ENCODE measurements at places on chromosomes 6 and 20.
A peak's percentile ranks its signal among the peaks of the same experiment; 100 is the strongest.

GRCh38 chr6:134170844-134171243 lies 118.4 kb upstream of the SLC2A12 start:
- DNase-seq = no peak

- DNase-seq = no peak
These were observed 138.1 kb upstream of the RPS6KA2 start for GRCh38 chr6:166765234-166765541.

- no peak for DNase-seq
These were observed 1.4 kb upstream of the CHD6 start for GRCh38 chr20:41619360-41620100.

GRCh38 chr6:53735896-53736295 lies 58.9 kb upstream of the LRRC1 start:
- peak; percentile 22 for DNase-seq

- DNase-seq = no peak
These were observed 21.0 kb downstream of the JAG1 start for GRCh38 chr20:10652660-10653261.

GRCh38 chr6:41247288-41247865 lies 19.2 kb downstream of the TREML4 start:
- DNase-seq = no peak

- DNase-seq = no peak
These were observed 12.4 kb downstream of the TFB1M start for GRCh38 chr6:155301867-155302266.

- DNase-seq = no peak
These were observed 92.6 kb downstream of the SNX5 start for GRCh38 chr20:17875981-17876385.

DNA sequence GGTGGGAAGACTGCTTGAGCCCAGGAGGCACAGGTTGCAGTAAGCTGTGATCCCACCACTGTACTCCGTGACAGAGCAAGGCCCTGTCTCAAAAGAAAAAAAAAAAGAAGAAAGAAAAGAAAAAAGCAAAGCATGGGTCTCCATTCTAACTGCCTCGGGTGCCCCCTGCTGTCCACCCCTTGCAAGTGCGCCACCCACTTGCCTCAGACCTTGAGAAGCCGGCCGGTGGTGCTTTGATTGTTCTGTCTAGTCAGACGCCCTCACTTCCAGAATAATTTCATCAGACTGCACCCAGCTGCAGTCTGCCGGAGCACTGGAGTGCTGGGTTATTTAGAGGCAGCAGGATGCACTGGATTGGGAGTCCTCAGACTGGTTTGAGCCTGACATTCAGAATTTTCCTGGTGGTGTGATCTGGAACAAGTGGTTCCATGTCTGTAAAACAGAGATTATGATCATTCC lies 17.6 kb upstream of the TM9SF4 start:
- peak; percentile 63 for DNase-seq

DNA sequence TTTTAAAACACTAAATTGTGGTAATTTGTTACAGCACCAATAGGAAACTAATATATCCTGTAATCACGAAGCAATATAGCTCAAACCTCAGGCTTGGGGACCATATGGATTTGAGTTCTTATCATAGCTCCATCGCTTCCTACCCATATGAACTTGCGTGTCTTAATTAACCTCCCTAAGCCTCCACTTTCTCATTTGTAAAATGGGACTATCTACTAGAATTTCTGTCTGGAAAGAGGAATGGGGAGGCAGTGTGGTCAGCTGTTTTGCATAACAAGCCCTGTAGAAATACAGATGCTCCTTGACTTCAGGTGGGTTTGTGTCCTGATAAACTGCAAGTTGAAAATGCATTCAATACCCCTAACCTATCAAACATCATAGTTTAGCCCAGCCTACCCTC lies 17.1 kb downstream of the HLA-DOB start:
- DNase-seq = no peak

GRCh38 chr6:53922539-53922981 lies 127.8 kb downstream of the LRRC1 start:
- no peak for DNase-seq

DNA sequence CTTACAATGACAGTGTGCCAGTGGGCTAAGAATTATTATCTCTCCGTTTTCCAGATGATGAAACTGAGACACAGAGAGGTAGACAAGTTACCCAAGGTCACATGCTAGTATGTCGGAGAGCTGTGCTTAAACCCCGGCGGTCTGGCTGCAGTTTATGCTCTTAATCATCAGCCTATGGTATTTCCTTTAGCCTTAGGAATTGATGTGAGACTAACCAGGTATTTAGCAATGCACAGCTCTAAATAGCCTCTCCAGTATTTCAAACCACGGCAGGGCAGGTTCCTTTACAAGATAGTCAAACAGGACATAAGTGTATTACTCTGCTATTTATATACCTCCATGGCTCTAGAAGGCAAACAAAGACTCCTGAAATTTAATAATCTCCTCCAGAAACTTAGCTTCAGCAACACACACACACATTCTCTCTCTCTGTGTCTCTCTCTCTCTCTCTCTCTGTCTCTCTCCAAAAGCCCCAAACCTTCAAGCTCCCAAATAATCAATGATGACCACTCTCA lies 142.0 kb upstream of the ZNF217 start:
- no peak for DNase-seq

DNA sequence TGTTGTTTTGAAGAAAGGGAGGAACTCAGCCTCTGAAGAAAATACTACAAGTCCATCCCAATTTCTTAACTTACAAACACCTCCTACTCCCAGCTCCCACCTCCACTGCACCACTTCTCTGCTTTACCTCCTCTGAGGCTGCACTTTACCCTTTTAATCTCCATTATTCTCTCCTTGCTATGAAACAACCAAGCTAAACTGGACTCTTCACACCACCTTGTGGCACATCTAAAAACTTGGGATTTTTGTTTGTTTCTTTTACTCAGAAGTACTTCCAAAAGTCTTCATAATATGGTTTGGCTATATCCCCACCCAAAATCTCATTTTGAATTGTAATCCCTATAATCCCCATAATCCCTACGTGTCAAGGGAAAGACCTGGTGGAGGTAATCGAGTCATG lies 142.2 kb downstream of the MOXD1 start:
- no peak for DNase-seq

DNA sequence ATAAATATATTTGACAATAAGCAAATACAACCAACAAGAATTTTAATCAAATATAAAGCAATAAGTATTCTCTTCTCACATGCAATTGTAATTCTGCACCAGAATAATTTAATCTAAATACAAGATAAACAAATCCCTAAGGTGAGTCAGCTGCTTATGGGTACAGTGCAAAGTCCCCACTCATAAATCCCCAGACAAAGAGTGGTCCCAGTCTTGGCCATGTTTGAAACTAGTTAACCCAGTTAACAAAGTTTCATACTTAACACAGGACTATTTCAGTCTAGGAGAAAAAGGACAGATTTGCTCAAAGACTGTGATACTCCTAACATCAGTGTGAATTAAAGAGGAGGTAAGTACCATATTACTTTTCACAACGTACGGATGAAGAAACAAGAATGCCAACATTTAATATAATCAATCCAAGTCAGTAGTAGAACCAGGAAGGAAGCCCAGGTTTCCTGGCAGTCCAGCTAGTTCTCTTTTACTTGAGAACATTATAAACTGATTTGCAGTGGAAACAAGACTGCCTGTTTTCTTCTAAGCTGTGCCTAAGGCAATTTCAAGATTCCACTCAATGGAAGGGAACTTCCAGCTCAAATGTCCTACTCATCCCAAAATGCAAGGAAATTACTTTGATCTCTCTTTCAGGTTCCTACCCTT lies 10.4 kb downstream of the SAMD3 start:
- no peak for DNase-seq

GRCh38 chr20:53028337-53029007 lies 56.3 kb downstream of the TSHZ2 start:
- DNase-seq = no peak

DNA sequence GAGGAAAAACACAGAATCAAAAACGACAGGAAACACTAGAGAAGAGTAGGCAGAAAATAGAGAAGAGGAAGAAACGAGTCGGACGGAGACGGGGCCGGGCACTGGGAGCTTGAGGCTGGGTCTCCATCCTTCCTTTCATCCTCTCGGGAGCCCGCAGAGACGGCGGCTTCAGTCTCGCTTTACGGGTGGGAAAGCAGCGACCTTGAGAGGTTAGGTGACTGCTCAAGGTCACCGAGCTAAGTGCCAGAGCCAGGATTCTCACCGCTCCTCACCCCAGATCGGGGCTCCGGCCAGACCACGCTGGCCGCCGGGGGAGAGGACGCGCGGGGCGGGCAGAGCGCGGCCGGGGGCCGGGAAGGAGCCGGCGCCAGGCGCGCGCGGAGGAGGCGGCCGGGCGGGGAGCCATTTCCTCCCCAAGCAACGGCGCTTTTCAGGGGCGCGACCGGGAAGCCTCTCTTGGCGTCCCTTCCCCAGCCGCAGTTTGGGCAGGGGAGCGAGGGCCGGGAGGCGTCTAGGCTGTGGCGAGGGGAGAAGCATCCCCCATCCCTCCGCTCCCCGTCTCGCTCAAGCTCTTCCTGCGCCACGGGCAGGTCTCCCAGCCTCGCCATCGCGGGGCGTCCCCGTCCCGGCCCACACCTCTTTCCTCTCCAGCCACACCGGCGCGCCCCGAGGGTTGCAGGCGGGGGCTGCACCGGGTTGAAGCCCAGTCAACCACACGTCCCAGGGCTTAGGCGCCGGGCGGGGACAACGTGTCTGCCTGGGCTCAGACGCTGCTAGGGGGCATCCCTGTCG lies 24.1 kb upstream of the MAP3K7 start:
- DNase-seq = no peak

DNA sequence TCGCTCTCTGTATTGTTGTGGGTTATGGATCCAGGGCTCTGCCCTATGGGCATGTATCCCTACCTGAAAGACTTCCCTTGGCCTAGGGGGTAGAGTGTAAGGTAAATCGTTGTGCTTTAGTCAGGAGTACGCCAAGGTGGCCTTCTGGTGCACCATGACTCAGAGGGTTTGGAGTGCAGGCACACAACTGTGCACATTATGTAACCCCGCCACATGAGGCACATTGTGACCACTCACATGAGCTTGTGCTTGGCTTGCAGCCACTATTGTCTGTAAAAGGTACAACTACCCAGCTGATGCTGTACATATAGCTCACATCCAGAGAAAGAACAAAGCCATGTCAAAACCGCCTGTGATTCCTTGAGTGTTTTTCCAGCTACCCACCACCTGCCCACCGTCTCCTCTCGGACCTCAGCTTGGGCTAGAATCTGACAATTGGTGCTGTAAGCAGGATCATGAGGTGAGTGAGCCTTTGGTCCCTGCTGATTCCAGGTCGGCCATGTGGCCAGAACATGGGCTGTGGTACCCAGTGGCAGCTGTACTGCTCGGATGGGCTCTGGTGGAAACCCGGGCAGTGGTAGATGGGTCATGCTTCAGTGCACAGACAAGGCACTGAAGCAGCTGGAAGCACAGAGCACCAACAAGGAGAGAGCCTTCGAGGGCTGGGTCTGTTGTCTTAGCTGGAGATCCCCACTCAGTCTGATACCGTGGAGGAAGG lies 33.8 kb downstream of the HDDC2 start:
- no peak for DNase-seq

- no peak for DNase-seq
These were observed 38.9 kb downstream of the MAP3K7 start for GRCh38 chr6:90547991-90548390.

- DNase-seq = no peak
These were observed 178.5 kb downstream of the SLC16A10 start for GRCh38 chr6:111265842-111266241.

DNA sequence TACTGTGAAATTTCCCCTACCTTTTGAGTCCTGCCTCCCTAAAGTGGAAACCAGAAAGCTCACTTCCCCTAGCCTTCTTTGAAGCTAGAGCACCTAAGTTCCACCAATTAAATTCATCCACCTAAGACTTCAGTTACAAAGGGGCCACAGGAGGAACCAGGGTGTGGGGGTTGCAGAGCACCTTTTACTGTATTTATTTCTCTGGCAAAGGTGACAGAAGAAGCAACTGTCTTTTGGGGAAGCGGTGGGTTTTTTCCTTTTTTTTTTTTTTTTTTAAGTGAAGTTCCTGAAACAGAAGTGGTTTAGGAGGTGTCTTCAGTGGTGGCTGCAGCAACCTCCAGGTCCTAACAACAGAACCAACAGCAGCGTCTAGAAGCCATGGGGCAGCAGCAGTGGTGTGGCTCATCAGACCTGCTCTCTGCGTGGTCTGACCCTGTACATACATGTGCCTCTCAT lies 13.1 kb downstream of the PSMB9 start:
- no peak for DNase-seq

DNA sequence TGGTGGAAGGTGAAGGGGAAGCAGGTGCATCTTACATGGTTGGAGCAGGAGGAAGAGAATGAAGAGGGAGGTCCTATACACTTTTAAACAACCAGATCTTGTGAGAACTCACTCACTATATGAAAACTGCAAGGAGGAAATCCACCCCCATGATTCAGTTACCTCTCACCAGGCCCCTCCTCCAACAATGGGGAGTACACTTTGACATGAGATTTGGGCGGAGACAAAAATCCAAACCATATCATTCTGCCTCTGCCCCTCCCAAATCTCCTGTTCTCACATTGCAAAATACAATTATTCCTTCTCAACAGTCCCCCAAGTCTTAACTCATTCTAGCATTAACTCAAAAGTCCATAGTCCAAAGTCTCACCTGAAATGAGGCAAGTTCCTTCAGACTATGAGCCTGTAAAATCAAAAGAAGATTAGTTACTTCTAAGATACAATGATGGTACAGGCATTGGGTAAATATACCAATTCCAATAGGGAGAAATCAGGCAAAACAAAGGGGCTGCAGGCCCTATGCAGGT lies 60.5 kb downstream of the EDN1 start:
- DNase-seq = no peak

DNA sequence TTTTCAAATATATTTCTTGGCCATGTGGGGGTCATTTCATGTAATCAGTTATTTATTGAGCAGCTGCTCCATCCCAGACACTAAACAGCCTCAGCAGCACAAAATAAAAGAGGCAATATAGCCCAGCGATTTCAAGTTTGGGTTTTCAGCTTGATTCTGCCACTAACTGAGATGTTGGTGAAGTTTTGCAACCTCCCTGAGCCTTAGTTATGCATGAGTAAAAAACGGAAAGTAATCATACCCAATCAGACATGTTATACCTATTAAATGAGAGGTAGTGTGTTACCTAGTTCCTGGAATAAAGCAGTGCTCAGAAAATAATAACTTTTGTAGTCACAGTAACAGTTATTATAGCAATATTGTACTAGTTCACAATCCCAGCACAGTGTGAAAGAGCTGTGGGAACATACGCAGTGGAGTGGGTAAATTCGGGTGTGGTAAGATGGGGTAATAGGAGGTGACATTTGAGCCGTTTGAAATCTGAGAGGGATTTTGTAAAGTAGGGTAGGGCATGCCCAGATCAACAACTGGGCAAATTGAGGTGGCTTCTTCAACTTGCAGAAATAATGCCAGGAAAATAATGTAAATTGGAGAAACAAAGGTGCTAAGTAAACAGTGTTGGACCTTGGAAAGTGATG lies 1.5 kb downstream of the SLC9A8 start:
- no peak for DNase-seq

GRCh38 chr20:58790454-58790853 lies 60.2 kb downstream of the GNAS-AS1 start:
- no peak for DNase-seq

DNA sequence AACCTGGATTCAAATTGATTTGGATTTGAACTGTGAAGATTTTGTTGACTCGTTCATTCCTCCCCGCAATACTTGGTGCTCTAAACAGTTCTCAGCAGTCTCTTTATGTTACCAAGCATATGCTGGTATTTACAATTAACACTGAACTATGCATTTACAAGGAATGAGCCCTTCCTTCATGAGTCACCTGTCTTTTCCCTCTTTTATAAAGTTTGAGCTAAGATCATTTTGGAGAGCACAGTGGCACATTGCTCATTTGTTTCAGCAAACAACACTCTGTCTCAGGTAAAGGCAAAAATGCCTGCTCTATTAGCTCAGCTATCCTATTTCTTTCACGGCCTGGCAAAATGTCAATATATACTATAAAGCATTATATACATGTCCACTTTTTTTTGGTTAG lies 285.4 kb downstream of the PHACTR1 start:
- DNase-seq = no peak

Data from activated T-helper 2 cell treated with anti-CD3 and anti-CD28 coated beads, Interferon-gamma antibody, Interleukin-2, Interleukin-4, amounts not matched to agents 10 μg/mL and 5 μg/mL and 100 μg/mL, durations not matched to agents 14 hours and 24 hours and 36 hours (primary cell).